ELF-1 (cell line): ENCODE measurements at places on chromosomes 6 and 20.

- DNase-seq = no peak
Observed at GRCh38 chr20:16017656-16018055, 555.6 kb downstream of the KIF16B start.

- no peak for DNase-seq
Observed at GRCh38 chr6:136669299-136669699, 119.1 kb upstream of the MAP7 start.

- DNase-seq = no peak
Observed at GRCh38 chr20:24547967-24548366, 78.5 kb downstream of the SYNDIG1 start.

DNA sequence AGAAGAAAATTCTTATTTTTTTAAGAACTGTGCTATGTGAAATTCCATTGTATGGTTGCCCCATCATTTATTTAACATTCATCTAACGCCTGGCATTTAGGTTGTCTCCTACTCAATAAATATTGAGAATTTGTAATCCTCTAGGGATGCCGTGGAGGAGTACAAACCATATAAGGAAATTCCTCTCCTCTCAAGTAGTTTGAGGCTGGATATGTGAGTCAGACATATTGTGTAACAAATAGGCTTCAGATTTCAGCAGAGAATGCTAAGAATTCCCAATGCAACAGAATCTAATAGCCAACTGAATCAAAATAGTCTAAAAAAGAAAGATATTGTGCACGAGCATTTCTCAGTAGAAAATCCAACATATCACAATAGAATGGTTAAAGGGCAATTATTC lies 174.7 kb downstream of the OTOR start:
- DNase-seq = no peak

GRCh38 chr6:3405182-3405518 lies 51.7 kb downstream of the SLC22A23 start:
- no peak for DNase-seq

DNA sequence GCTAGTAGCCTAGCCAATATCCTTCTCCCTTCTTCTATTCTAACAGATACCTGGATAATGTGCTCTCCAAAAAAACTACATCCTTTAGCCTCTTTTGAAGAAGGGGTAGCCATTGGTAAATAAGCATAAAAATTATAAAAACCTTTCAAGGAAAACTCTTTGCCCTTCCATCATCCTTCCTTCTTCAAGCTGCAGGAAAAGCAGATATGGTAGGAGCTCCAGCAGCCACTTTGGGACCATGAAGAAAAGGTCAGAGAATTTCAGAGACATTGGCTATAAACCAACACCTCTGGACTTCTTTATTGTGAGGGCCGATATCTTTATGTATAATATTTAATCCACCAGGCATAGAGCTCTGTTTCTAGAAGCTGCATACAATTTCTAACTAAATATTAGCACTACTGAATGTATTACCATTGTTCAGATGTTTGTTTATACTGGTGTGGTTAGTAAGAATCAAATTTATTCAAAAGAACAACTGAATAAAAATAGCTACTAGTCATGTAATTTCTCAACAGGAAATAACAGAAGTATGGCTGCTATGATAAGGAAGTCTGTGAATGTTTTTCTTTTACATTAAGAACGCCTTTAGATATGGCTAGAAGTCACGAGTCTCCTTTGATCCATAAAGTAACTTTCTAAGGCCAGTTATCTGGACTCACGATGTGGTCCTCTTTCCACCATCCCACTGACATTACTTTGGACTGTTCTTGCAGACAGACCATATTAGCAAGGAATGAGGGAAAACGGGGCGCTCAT lies 32.2 kb downstream of the MYLK4 start:
- DNase-seq = no peak

DNA sequence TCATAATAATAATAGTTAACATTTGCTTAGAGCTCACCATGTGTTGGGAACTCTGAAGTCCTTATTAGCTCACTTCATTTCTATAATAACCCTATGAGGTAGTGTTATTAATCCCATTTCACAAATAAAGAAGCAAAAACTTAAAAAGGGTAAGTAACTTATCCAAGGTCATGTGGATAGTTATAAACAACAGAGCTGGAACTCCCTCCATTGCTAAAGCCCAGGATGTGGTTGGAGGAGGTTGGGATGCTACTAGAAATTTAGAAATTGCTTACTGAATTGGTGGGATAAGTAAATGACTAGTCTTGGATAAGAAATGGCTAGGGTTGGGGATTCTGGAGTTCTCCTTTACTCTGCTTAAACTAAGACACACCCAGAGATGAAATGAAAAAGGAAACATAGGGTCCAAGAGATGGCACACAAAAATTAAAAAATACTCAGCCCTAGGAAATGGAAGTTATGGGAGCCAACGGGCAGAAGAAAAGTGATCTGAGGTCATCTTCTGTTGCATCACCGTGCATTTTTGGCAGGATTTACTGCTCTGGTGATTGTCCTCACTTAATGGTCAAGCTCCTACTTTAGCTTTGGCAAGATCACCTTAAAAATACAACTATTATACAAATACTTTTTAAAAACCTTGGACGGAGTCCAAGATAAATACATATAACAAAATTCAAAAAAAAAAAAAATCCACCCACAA lies 7.7 kb upstream of the CLIC5 start:
- no peak for DNase-seq

- DNase-seq = no peak
Observed at GRCh38 chr6:122736163-122736562, 43.4 kb upstream of the FABP7 start.

- no peak for DNase-seq
Observed at GRCh38 chr6:72446430-72446829, 175.4 kb upstream of the KCNQ5 start.
